Left ventricle myocardium inferior (tissue), 1 donor: ENCODE measurements at places on chromosomes 16 and 17. TPM values are rescaled to one million over a fixed set of nuclear protein-coding genes. Genes with fewer than 3 reads are reported as not detected.

The CPNE2 gene
- total RNA-seq: 13.7 TPM

GRCh38 chr17:50872710-50873424, 6.7 kb upstream of the TOB1 start:
- DNase-seq: no peak

The NCOR1 gene
- 60.1 TPM for total RNA-seq

- DNase-seq: peak; percentile 84
Measured at GRCh38 chr17:82051776-82052637, at the start of the genes GPS1 and RFNG. Gene GPS1 (plus strand): TSS chr17:82051898. CDS start chr17:82051932, 34 bp downstream. Gene RFNG (minus strand): TSS chr17:82051811. CDS start chr17:82051766, 45 bp downstream.

GRCh38 chr16:3012246-3012645, 477 bp upstream of the CLDN9 start:
- DNase-seq: no peak

GRCh38 chr17:36095992-36096391, 6.0 kb upstream of the CCL3 start:
- no peak for DNase-seq

GRCh38 chr17:65813306-65813705, 251.9 kb upstream of the AXIN2 start:
- DNase-seq: no peak

The ALOXE3 gene
- total RNA-seq: not detected

- DNase-seq: no peak
Measured at GRCh38 chr17:27264068-27264812, 29.7 kb upstream of the WSB1 start.

The DNAAF8 gene
- 0.77 TPM for total RNA-seq

The GAN gene
- 9.0 TPM for total RNA-seq

DNA sequence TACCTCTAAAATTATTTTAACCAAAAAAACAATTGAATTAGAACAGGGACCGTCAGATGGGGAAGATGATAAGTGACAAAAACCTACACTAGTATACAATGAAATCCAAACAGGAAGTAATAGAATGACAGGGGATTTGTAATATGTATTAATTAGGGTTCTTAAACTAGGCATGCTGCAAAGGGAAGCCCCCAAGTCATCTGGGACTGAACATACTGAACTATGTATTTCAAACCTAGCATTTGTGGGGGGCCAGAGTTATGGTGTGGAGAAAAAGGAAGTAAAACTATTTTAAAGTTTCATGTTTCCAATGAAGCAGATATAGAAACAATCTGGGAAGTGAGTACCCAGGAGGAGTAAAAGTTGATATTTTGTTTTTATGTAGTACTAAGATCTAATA, 133.2 kb upstream of the HS3ST3A1 start:
- no peak for DNase-seq

- DNase-seq: no peak
Measured at GRCh38 chr17:4969047-4969550, 1.5 kb upstream of the SPAG7 start.

The SYT17 gene
- 0.49 TPM for total RNA-seq

DNA sequence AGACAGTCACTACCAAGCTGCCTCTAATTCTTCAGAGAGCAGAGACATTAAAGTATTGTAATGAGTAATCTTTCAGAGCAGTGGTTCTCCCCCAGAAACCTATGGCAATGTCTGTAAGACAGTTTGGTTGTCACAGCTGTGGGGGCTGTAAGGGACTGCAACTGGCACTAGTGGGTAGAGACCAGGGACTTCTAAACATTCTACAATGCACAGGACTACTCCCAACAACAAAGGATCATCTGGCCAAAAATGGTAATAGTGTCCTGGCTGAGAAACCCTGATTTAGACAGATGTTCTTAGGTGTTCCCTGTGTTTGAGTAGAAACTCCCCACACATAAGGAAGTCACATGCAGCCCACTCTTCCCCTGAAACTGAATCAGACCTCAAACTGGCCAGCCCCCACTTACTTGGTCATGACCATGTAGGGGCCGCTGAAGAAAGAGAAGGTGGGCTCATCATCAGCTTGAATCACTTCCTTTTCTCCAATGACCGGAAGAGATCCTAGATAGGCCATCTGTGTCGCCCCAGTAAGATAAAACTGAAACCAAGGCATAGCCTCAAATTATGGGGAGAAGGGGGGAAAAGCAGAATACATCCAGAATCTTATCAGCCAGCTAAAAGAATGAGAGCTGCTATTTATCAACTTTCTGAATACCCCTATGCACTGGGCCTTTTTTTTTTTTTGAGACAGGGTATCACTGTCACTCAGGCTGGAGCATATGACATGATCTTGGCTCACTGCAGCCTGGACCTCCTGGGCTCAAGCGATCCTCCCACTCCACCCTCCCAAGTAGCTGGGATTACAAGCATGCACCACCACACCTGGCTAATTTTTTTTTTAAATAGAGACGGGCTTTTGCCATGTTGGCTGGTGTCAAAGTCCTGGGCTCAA, 75.8 kb downstream of the TEX14 start:
- DNase-seq: no peak

DNA sequence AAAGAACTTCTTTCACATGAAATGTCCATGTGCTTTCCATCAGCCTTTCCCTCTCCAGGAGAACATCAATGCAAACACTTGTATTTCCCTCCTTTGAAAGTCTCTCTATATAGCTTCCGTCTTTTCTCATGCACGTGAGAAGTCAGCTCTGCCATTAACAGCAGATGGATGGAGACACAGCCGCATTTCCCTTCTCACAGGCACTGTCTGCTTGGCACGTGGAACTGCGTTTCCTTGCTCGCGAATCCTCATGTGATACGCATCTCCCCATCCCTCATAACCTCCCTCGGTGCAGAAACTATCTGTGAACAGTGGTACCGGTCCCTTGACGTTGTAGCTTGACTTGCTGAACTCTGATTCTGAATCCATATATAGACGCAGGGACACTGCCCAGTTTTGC, 717.0 kb upstream of the RBFOX1 start:
- no peak for DNase-seq

GRCh38 chr17:82678265-82678891, 20.1 kb downstream of the RAB40B start:
- DNase-seq: no peak

- DNase-seq: no peak
Measured at GRCh38 chr17:80006339-80006720, 29.3 kb downstream of the TBC1D16 start.

GRCh38 chr16:23869052-23869451, 33.3 kb downstream of the PRKCB start:
- DNase-seq: no peak

The ACE gene
- total RNA-seq: 6.2 TPM

The TMEM132E gene
- total RNA-seq: 0.05 TPM

The KRT39 gene
- not detected for total RNA-seq

GRCh38 chr16:84302111-84302954, 7.7 kb downstream of the WFDC1 start:
- no peak for DNase-seq

The SEPTIN12 gene
- not detected for total RNA-seq
